ENCODE measurements at places on chromosomes 3 and 15.

DNA sequence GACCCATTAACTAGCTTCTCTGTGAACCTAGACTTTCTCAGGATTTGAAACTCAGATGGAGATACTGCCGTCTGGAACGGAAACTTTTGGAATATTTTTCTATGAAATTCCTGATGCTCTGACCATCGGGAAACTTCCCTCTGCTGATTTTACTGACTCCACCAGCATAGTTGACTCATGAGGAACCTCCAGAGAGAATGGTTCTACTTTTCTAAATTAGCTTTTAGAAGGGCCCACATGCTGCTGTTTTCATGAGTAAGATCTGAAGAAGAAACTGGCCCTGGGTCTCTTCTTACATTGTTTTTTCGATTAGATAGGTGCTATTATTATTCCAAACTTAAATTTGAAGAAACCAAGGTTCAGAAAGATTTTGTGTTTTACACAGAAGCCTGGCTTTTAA is 326.3 kb upstream of the NR2E3 start:
- DNase-seq: no peak

- DNase-seq: no peak
Measured at GRCh38 chr3:43222590-43222989, 63.8 kb upstream of the SNRK start.

GRCh38 chr15:73924171-73924921 is 1.9 kb upstream of the LOXL1 start:
- no peak for DNase-seq

DNA sequence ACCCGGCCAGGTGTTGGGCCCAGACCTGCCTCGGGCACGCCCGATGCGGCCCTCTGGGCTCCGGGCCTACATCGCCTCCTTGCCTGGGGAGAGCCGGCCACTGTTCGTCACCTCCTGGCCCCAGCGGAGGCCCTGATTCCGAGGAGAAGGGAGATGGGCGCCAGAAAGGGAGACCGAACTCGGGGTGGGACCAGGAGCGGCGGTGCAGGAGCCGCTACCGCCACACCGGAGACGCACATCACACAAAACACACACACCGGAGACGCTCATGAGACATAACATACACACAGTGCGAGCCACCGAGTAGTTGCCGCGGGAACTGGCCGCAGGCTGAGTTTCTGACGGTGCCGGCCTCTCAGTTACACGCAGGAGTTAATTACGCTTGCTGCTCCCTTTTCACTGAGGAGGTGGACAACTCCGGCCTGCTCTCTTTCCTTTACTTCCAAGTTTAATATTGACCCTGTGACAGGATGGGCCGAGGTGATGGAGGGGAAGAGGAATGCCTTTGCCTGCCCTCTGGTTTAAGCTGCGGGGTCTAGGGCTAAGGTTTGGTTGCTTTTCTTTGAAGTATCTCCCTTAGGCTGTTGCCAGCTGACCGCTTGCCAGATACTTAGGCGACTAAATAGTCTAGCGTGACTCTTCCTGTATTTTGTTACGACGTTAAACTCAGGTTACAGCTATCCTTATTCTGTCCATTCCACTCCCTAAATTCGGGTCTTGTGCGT is 570 bp downstream of the PCNP start:
- no peak for DNase-seq

GRCh38 chr3:129032716-129033115 is 27.9 kb upstream of the GP9 start:
- no peak for DNase-seq

DNA sequence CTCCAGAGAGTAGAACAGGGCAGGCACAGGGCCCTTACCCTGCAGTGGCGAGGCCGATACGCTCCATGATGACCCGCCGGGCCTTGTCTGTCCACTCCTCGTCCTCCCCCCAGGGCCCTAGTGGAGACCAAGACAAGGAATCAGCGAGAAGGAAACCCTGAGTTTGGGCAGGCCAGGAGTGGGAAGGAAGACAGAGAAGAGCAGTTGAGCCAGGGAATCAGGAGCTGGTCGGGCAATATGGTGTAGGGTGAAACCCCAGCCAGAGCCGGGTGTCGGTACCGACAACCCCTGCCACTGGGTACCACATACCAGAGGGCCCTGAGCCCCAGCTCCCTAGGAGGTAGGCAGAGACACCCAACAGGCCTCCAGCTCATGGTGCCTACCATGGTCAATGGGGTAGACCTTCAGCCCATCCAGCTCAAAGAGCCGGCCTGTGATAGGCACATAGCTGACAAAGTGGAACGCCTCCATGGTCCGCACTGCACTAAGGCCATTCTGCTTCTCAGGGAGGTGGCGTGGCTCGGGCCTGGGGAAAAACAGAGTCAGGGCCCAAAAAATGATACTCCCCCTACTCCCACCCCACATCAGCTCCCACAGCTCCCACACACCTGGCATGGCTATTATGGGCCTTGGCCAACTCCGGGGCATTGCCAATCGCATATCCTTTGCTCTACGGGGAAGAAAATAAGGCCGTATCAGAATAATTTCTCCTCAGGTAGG is 38.0 kb downstream of the SEMA3G start:
- DNase-seq: no peak

DNA sequence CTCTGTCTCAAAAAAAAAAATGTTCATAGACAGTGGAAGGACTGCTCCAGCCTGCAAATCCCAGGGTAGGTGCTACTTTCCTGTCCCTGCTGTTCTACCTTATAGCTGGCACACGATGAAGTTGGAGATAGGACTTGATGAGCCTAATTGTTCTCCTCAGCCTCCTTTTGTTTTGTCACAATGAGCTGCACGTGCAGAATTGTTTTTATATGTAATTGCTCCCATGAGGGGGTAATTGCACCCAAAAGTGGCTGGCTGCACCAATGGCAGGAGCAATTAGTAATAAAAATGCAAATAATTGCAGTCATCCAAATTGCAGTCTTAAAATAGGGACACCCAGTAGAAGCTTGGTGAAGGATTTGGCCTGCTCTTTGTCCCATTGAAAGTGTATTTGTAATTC is 63.0 kb upstream of the PFN2 start:
- no peak for DNase-seq

DNA sequence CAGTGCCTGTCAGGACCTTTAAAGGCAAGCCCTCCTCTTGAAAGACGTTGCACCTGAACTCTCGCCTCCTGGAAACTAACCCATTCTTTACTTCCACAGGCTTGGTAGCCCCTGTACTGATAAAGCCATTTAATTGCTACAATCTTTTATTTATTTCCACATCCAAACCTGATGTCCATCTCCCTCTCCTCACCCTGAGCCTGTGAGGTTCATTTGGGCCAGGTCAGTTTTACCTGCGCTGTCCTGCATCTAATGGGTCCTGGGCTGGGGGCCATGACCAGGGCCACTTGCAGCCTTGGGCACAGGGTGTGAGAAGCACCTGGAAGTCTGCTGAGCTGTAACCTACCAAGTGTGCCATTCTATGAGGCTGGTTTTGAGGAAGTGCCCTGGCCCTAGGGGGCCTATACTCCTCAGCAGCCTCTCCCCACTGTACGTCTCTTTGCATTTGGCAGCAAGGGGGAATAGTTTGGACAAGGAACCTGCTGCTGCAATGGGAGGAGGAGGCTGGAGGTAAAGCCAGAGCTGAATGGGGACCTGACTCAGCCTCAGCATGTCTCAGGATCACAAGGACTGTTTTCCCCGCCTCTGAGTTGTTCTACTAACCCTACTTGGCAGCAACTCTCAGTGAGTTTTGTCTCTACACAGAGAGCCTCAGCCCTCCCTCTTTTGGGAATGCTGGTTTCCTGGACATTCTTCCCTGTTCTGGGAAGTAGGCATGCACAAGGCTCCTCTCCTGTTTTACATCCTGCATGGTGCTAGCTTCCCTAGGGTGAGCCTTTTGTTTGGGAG is 53.8 kb downstream of the WDR76 start:
- DNase-seq: no peak

DNA sequence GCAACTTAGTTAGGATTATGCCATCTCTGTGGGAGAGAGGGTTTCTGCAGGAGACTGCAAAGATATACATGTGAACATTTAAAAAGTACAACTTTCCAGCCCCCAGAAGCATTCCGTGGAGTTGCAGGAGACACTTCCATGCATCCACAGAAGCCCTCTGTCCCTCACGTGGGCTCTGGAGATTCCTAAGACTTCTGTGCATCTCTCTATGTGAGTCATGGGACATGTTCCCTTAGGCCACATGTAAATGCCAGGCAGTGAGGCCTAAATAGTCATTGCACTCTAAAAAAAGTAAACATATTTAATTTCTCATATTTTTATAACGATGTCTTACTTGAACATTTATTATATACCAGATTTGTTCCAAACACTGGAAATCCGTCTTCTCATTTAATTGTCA is 126.5 kb upstream of the ROPN1 start:
- no peak for DNase-seq

GRCh38 chr3:191282251-191283185 is 46.7 kb upstream of the CCDC50 start:
- DNase-seq: no peak

- DNase-seq: no peak
Measured at GRCh38 chr3:170257145-170257544, 34.9 kb downstream of the PRKCI start.

GRCh38 chr15:74301583-74302361 is 65.6 kb downstream of the CCDC33 start:
- DNase-seq: no peak

GRCh38 chr3:31389939-31390338 is 142.8 kb upstream of the STT3B start:
- DNase-seq: no peak

- no peak for DNase-seq
Measured at GRCh38 chr3:99966662-99967416, 147.5 kb downstream of the FILIP1L start.

- no peak for DNase-seq
Measured at GRCh38 chr3:72205297-72205826, 420.4 kb upstream of the PROK2 start.

DNA sequence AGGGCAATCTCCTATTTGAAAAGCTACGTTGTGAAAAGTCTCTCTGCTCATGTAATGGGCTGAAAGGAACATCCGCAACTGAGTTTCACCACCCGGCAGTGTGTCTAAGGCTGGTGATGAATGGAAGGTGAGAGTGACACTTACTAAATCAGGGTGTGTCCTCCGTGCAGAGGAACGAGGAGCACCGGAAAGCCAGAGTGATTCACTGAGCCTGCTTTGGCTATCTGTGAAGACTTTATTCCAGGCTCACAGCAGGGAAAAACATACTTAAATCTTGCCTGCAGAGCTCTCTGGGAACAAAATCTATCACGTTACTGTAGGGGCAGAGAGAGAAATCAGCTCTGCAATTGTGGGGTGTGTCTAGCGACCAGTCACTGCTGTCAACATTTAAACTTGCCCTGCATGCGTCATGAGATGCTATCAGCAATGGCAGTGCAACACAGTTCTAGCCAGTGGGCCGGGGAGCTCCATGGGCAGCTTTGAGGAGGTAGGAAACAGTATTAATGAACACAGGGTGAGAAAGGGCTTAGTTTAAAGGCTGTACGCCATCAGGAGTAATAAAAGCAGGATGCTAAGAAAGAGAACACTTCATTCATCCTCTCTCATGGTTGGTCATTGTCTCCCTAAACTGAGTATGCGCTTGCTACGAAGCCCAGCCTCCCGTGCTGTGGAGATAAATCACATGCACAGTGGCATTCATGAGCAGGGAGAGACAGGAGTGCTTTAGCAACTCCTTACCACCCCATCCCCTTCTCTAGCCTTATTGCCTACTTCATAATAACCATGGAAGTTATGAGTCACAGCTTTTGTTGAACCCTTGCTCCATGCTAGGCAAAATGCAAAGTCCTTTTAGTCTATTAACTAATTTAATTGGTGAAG is 542.7 kb upstream of the ADAMTS9 start:
- DNase-seq: no peak

- DNase-seq: no peak
Measured at GRCh38 chr3:111810909-111811308, 48.2 kb upstream of the PHLDB2 start.

- DNase-seq: no peak
Measured at GRCh38 chr3:137610723-137611122, 153.4 kb upstream of the SOX14 start.

GRCh38 chr3:56677286-56677685 is 5.8 kb downstream of the TASOR start:
- no peak for DNase-seq

DNA sequence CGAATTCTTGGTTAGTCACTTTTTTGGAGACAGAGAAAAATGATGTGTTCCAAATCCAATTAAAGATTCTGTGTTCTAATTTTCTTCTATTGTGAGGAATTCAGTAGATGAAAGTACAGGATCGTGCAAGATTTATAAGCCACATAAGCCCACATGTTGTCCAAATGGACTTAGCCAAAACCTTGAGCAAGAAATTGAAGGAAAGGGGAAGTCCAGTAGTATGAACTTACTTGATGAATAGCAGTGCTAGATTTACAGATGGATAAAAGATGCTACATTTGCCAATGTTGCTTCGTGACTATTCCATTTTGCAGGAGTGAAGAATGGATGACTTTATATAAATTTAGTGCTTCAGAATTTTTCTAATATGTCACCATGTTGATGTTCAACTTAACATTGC is 120.0 kb upstream of the ATP11B start:
- DNase-seq: no peak

GRCh38 chr3:32883817-32884216 is 66.0 kb downstream of the TRIM71 start:
- no peak for DNase-seq

- no peak for DNase-seq
Measured at GRCh38 chr15:78177447-78177873, 28.3 kb downstream of the IDH3A start.

GRCh38 chr3:83523470-83524073 is 1435.2 kb upstream of the CADM2 start:
- no peak for DNase-seq

DNA sequence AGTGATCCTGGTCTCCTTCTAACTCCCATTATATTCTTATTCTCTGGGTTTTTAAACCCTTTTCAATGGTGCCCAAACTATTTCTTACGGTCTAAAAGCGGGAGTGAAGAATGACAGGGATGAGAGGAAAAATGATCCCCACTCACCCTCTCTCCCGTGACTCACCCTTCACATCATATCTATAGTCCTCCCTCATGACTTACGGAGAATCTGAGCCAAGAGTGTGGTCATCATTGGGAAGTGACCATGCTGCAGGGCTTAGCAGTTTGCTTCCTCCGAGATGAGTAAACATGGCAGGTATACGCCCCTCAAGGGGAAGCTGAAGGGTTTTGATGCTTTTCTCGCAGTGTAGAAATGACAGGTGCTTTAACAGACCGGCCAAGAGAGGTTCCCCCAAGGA is 274.0 kb downstream of the RYR3 start:
- no peak for DNase-seq

DNA sequence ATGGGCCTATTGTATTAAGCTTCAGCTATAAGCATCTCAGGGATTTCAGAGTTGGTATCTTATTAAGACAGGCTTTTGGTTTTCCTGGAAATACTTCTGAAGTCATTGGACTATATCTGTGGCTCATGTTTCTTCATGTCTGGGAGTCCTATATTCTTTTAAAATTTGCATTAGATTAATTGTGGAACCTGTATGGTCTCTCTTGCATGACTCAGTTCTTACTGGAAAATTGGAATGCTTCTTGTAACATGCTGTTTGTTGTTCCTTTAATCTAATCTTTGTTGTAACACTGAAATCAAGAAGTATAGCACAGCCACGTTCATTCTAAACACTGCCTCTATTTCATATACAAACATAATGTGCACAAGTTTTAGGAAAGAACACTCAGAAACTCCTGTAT is 208.1 kb downstream of the RBMS3 start:
- DNase-seq: no peak
